ENCODE measurements at places on chromosomes 16 and 17.

DNA sequence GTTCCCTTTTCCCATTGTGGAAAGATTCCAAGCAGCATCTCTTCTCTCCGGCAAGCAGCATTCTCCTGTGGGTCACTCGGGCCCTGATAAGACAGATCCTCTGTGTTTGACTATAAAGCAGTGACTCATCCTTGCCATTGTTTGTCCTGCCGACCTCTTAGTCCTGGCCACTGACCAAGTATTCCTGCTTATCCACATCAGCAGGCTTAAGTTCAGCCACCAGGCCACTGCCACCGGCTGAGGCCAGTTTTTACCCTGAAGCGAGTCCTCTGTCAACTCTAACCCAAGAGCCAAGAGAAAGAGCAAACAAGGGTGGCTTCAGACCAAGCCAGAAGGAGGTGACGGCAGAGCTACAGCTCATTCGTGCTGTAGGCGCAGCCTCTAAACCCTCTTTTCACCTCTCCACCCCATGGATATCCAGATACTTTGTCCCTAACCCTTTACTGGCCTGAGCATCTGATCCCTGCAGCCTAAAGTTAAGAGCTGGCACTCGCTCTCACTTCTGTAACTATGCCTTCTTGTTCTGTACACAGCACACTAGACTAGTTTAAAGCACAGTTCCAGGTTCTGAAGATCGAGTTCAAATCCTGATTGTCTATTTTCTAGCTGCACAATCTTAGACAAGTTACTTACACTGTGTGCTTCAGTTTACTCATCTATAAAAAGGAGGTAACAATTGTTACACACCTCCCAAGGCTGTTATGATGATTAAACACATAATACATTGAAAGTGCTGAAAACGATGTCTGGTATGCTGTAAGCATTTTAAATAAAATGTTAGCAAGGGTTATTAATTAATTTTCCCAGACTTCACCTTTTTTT, 31.0 kb downstream of the SOX9 start:
- DNase-seq = peak; percentile 67

DNA sequence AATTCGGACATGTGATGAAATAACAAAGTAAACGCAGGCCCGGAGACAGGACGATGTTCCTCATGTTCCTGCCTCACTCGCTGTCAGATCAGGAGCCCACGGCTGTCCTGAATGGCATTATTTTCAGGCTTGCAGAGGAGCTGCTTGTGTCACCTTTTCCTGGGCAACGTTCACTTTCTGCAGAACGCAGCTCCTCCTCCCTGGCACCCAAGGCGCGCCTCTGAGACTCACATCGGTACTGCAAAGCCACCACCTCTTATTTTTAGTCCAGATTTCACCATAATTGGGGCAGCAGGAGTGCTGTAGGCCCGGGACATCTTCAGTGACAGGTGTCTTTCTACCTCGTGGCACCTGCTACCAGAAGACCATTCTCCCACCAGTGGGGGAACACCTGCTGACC, 8.0 kb upstream of the C16orf96 start:
- DNase-seq = no peak

- no peak for DNase-seq
Measured at GRCh38 chr16:78890373-78890895, 710.1 kb downstream of the MAF start.

DNA sequence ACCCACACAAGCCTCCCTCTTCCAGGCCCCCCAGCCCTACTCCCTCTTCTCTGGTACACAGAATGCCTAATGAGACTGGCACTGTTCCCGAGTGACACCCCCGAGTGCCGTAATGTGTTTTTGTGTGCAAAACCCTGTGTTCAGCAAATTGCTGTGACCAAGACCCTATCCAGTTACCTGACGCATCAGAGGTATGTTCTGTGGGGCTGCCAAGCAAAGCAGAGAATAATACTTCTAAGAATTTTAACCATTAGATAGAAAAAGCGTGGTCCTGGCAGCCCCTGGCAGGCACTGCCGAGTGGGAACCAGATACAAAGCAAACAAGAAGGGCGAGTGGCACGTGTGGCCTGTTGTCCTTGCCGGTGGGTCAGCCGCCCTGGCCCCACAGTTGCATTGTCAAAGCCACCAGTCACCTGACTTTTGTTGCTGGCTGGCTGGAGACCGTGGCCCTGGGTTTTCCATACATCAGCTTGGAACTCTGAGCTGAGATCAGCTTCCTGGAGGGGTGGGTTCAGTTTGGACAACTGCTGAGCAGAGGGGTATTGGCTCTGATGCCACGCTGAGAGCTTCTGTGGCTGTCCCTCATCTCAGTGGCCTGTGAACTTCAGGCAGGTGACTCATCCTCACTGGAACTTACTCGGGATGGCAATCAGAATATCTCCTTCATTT, 69.1 kb upstream of the BRD7 start:
- DNase-seq = no peak

DNA sequence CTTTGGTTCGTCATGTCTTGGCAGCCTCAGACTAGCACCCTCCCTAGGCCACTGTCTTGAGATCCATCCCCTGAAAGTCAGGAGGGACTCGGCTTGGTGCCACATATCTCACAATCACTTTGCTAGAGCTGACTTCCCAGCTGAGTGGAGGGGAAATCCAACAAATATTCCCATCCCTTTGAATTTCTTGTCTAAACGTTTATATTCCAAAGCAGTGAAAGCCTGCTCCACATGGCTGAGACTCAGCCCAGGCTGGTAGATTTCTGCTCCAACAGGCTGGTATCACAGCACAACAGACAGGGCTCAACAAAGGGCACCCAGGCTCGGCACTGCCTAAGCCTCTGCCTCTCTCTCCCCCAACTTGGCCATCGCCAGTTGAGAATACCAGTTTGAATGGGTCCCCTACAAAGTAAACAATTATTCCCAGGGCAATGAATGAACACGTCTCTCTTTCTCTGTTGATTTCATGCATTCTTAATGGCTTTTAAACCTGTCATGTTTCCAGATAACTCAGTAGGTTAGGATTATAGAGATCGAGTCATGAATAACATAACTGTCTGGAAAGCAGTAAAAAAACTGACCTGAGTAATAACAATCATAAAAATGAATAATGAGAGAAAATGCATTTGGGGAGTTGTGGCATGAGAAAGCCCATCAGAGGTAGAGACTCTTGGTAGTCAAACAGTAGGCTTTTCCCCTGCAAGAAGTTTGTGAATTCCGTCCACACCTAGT, 1.0 kb downstream of the KRT13 start:
- DNase-seq = no peak

DNA sequence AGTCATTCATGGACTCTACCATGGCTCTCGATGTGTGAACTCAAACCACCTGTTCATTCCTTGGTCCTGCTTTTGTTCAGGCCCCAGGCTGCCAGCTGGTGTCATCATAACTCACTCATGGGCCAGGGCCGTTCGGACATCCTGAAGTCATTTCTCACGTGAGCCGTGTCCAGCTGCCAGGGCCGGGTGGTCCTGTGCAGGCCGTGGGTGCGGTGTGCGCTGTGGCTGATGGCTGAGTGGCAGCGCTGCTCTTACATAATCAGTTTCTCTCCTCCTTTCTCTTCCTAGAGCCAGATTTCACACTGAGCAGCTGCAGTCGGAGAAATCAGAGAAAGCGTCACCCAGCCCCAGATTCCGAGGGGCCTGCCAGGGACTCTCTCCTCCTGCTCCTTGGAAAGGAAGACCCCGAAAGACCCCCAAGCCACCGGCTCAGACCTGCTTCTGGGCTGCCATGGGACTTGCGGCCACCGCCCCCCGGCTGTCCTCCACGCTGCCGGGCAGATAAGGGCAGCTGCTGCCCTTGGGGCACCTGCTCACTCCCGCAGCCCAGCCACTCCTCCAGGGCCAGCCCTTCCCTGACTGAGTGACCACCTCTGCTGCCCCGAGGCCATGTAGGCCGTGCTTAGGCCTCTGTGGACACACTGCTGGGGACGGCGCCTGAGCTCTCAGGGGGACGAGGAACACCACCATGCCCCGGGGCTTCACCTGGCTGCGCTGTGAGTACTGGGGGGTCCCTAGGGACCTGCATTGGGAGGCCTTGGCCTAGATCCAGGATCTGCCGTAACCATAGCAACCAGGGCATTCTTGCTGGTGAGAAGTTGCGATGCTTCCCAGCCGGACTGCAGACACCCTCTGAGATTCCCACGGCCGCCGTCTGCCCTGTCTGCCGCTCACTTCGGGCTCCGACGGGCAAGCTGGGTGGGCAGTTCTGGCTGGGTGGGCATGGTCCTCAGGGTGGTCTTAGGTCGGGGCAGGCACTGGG, at the start of gene IL34:
Gene IL34 (plus strand): TSS at position 300 of the 982 bp plus-strand sequence. CDS start 389 bp downstream, at position 689.
- DNase-seq = no peak

DNA sequence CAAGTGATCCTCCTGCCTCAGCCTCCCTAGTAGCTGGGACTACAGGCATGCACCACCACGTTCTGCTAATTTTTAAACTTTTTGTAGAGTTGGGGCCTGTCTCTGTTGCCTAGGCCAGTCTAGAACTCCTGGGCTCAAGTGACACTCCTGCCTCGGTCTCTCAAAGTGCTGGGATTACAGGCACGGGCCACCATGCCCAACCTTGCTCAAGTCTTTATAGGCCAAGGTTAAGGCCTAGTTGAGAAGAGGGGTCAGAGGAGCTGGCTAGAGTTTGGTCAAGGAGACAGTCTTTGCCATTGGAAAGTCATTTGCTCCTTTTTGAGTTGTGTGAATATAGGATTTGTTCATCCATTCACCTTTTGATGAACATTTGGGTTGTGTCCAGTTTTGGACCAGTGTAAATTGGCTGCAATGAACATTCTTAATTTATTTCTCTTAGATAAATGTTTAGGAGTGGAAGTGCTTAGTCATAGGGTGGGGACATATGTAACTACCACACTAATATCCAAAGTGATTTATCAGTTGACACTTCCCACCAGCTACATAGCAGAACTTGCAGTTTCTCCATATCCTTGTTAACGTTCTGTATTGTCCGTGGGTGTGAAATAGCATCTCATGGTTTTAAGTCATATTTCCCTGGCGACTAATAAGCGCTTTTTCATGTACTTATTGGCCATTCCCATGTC, 30.7 kb upstream of the ARHGAP17 start:
- peak; percentile 31 for DNase-seq
